ENCODE measurements at places on chromosomes 16 and 17.
A peak's percentile ranks its signal among the peaks of the same experiment; 100 is the strongest.

DNA sequence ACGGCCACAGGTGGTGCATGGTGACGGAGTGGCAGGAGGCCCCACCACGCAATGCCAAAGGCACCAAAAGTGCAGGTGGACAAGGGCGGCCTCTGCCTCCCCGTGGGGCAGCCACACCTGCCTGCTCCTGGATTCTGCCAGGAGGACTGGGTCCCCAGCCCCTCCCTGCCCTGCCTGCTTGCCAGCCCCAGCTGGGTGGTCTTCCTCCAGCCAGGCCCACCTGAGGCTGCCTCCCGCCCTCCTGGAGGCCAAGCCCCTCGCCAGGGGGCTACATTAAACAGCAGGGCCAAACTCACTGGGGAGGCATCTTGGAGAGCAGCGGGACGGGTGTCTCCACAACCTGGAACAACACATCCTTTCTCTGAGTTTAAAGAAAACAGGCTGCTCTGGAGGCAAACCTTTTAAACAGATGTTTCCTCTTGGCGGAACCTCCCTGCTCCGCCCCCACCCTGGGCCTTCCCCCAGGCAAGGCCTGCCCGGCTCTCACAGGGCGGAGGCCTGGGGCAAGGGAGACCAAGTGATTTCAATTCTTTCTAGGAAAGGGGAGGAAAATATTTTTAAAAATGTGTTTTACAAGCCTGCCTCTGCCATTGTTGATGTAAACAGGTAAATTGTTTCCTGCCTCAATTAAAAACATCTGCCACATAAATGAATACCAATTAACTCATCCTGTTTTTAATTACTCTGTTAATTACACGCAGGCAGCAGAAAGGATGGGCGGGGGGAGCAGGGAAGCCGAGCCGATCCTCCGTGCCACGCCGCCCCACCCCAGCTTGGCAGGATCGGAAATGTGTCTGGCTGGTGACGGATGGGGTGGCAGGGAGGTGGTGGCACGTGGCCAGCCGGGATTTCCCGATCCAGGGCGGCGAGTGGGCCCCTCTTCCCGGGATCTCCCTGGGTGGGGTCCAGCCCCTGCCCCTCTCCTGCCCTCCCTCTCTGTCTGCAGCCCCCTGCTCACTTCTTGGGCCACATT lies 54.4 kb upstream of the PABPN1L start:
- no peak for DNase-seq

GRCh38 chr17:44955674-44956425 lies 8.3 kb upstream of the KIF18B start:
- no peak for DNase-seq

GRCh38 chr16:87424266-87424665 lies 32.1 kb downstream of the MAP1LC3B start:
- DNase-seq: no peak

DNA sequence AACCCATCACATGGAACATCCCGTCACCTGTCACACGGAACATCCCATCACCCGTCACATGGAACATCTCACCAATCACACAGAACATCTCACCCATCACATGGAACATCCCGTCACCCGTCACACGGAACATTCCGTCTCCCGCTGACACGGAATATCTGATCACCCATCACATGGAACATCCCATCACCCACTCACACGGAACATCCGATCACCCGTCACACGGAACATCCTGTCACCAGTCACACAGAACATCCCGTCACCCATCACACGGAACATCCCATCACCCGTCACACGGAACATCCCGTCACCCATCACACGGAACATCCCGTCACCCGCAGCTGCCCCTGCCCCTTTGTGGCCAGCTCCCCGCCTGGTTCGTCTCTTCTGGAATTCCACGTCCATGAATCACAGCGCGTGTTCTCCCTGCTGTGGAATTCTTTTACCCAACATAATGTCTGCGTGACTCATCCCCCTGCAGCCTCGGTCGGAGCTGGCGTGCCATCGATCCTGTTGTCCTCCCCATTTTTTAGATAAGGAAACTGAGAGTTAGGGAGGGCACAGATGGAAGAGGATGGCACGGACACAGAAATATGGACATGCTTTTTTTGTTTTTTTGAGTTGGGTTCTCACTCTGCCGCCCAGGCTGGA lies 5.6 kb downstream of the CPNE7 start:
- no peak for DNase-seq

DNA sequence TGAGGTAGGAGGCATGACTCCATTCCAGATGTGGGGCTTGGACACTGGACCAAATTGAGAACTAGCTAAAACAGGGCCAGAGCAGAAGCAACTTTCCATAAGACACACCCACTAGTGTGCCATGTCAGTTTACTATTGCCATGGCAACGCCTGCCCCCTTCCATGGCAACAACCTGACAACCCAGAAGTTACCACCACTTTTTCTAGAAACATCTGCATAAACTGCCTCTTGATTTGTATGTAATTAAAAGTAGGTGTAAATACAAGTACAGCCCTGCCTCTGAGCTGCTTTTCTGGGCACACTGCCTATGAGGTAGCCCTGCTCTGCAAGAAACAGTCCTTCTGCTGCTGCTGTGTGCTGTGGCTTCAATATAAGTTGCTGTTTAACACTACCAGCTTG lies 19.5 kb upstream of the SCNN1B start:
- no peak for DNase-seq

DNA sequence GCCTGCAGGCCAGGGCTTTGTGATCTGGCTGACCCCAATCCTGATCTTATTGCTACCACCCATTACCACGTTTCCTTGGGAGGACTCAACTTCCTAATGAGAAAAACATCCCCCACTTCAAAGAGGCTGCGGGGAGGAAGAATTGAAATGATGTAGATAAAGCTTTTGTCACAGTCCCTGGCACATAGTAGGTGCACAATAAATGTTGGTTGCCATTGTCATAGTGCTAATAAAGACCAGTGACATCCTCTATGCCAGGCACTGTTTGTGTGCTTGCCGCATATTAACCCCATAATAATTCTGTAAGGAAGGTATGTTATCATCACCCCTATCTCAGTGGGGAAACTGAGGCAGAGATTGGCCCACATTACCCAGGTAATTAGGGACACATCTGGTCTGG lies 22.4 kb downstream of the WNT3 start:
- no peak for DNase-seq

DNA sequence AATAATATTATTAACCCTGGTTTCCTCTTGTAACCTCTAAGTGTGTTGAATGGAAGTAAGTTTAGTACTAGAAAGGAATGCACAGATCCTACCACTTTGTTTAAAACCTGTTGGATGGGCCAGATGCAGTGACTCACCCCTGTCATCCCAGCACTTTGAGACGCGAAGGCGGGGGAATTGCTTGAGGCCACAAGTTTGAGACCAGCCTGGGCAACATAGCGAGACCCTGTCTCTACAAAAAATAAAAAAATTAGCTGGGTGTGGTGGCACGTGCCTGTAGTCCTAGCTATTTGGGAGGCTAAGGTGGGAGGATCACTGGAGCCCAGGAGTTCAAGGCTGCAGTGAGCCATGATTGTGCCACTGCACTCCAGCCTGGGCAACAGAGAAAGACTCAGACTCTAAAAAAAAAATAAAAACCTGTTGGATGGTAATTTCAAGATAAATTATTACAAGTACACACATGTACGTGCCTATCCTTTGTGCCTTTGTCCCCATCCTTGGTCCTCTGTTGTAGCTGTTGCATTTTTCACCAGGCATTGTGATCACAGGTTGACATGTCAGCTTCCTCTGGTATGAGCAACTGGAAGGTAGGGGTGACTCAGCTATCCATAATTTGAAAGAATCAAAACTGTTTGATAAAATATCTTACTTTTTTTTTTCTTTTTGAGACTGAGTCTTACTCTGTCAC lies 30.7 kb upstream of the METTL9 start:
- no peak for DNase-seq

GRCh38 chr16:81864646-81865382 lies 85.7 kb downstream of the PLCG2 start:
- DNase-seq: no peak

GRCh38 chr17:73286863-73287296 lies 24.9 kb downstream of the CDC42EP4 start:
- DNase-seq: no peak

DNA sequence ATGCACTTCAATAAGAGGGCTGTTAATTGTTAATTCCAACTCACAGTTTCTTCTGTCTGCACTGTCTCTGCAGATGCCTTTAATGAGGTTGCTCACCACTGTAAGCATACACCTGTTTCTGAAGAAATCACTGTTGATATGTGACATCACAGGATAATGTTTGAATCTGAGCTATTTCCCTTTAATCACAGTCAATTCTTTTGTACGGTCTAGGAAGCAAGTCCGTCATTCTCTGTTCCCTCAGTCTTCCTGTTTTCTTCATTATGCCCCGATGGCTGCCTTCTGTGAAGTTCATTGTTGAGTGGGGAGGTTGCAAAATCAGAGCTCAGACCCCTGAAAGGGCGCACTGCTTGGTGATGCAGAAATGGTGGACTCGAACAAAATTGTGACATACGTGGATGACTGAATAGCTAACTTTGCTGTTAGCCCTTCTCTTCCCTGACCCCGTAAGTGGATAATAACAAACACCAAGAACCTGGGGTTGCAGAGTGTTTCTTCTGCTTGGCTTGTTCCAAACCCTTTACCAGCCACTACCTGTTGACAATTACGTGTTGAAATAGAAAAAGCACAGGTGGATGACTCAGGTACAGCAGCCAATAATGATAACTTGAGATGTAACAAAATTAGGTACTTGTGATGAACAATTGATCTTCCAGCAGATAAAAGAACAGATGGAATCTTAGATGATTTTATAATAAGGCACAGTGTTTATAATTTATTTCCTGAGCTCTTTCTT lies 71.9 kb upstream of the AXIN2 start:
- no peak for DNase-seq

- DNase-seq: no peak
Observed at GRCh38 chr17:37708616-37709212, 36.1 kb downstream of the HNF1B start.

DNA sequence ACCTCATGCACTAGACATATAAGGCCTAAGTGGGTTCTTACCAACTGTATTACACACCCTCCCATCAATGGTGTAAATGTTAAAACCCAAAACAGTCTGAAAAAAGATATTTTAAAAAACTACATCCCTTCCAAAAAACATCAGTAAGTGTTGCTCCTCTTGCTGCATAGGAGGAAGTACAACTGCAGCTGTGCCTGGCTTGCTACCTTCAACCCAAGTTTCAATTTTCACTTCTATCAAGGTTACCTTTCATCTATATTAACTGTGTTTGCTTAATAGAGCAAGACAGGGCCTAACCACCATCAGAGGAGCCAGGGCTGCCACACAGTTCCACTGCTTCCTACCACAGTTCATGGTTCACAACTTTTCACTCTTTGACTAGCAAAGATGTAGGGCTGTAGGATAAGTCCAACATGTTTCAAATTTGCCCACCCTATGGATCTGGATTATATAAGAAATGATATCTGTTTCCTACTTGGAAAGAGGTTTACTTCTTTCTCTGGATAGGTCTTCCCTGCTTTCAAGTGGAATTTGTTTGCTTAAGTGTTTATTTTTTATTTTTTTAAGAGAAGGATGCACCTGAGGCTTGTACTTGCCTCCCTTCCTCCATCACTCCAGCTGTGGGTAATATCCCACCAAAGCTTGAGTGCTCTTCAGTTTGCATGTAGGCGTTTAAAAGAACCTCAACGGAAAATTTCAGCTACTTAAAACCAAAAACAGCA lies 56.7 kb downstream of the GRB7 start:
- peak; percentile 70 for DNase-seq

GRCh38 chr17:77117415-77117814 lies 23.4 kb upstream of the SEC14L1 start:
- no peak for DNase-seq

GRCh38 chr16:57289391-57290257 lies 5.2 kb upstream of the PLLP start:
- DNase-seq: no peak

DNA sequence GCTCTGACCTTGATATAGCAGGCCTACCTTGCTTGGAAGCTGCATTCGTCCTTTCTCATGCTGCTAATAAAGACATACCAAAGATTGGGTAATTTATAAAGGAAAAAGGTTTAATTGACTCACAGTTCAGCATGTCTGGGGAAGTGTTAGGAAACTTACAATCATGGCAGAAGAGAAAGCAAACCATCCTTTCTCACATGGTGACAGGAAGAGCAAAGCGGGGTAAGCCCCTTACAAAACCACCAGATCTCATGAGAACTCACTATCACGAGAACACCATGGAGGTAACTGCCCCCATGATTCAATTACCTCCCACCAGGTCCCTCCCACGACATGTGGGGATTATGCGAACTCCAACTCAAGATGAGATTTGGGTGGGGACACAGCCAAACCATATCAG lies 6.0 kb upstream of the MAPT start:
- no peak for DNase-seq

DNA sequence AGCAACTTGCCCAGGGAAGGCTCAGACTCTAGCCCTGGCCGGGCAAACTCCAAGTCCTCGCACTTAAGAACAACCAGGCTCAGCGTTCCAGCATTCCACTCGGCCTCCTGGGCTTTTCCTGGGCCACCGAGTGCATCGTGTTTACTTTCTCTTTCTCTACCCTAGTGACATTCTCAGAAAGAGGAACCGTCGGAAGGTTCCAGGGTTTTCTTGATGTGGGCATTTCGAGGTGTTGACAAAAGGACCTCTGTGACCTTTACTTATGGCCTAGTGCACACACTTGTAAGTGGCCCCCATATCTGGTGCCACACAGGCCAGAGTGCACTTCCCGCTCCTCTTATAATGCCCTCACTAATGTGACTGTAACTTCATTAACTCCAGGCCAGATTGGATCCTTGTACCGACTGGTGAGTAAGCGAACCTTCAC lies 3.1 kb upstream of the BANP start:
- no peak for DNase-seq

GRCh38 chr16:30724641-30725417 lies 23.4 kb upstream of the PHKG2 start:
- no peak for DNase-seq

GRCh38 chr16:814974-815373 lies 14.4 kb upstream of the GNG13 start:
- DNase-seq: no peak

DNA sequence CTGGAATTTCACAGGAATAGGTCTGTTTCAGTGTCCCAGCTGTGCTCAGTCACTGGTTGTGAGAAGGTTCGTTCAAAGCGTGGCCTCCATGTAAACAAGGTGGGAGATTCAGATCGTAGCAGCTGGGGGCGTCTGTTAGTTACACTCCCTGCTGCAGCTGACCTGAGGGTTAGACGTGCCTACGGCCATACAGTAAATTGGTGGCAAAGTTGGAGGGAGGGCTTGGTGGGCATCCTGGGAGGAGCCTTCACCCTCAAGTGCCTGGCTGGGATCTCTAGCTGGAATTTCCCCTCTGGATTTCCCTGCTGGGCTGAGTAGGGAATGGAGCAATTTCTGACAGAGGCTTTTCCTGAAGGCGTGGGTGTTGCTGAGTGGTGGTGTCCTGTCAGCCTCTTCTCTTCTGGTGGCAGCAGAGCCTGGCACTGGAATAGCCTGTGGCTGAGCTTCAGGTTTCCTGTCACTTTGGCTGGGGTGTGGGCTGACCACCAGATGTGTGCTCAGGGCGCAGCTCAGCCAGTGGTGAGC lies 6.4 kb downstream of the FCSK start:
- no peak for DNase-seq
